ENCODE measurements at places on chromosomes 5 and 9.

- no peak for DNase-seq
Observed at GRCh38 chr9:112252194-112252593, 77.1 kb upstream of the SUSD1 start.

DNA sequence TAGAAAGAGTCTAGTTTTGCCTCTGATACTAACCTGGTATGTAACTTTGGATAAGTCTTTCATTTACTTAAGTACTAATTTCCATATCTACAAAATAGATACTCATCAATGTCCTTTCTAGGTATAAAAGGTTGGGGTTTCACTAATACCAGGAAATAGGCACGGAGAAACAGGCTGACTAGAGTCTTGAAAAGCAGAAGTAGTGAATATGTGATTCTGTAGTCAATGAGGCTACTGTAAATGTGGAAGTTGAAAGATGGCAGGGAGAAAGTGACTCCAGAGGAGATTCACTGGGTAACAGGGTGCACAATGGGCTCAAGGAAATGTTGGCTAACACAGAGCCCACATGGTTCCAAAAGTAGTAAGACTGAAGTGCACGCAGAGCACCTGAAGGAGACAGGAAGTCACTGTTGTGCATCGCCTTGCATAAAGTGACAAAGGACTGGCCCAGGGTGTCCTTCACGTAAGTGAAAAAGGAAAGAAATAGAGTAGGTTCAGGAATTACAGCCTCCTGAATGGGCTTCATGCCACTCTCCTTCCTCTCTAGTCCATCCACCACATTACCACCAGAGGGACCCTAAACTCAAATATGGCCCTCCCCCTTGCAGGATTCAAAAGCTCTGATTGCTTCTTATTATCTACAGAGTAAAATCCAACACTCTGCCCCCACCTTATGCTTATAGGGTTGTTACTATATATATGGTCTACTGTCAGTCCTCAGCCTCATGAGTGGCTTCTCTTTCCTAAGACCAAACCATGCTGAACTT, 288.0 kb upstream of the SMARCA2 start:
- peak; percentile 63 for DNase-seq

DNA sequence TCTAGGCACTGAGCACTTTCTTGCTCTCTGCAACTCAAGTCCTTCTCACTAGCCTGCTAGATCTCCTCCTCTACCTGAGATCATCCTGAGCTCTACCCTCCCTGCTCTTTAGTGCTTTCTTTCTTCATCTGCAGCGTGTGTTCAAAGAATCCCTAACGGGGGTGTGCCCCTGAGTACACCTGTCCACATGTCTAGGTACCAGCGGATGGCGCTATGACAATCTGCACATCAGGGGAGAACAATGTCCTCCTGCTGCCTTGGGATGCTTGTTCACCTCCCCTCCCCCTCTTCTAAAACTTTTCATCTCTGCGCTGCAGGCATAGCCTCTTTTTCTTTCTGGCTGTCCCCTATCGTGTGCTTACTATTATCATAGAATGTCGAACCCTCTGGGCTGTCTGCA, 42.7 kb downstream of the PTPN3 start:
- no peak for DNase-seq

DNA sequence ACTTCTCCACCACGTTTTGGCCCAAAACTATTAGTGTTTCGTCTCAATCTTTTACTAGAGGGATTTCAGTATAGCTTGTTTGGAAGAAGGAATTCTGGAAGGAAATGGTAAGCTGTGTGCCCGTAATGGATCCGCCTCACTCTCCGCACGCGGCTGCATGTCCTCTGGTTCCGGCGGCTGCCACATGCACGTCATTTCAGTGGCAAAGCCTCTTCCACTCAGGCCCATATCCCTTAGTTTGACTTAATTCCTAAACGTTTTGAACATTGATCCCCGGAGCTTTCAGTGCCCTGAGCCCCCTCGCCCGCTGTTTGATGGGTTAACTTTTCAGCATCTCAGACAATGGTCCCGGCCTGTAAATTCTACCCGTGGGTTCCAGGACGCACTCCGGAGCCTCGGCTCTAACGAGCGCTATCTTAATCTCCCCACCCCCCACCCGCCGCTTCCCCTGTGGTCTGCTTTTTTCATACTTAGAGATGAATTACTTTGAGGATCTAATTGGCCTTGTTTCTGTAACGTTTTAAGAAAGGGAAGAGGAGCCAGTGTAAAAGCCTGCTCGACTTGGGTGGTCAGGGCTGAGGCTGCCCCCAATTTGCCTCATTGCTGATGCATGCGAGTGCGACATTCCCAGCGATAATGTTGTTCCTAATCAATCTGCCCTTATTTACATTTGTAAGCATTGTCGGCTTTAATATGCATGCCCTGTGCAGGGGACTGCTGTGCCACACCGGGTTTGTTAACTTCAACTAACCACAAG, 4.6 kb downstream of the PTCH1 start:
- DNase-seq, result peak; percentile 51

DNA sequence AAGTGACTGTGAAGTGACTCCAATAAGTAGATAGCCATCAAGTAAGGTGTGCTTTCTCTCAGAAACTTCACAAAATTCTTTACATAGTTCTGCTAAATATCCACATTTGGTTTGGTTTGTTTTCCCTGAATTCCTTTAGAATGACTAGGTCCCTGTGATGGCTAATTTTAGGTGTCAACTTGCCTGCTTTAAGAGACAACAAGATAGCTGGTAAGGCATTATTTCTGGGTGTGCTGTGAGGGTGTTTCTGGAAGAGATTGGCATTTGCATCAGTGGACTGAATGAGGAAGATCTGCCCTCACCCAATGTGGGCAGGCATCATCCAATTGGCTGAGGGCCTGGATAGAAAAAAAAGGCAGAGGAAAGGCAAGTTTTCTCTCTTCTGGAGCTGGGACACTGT, 8.3 kb upstream of the PTBP3 start:
- DNase-seq, result no peak

DNA sequence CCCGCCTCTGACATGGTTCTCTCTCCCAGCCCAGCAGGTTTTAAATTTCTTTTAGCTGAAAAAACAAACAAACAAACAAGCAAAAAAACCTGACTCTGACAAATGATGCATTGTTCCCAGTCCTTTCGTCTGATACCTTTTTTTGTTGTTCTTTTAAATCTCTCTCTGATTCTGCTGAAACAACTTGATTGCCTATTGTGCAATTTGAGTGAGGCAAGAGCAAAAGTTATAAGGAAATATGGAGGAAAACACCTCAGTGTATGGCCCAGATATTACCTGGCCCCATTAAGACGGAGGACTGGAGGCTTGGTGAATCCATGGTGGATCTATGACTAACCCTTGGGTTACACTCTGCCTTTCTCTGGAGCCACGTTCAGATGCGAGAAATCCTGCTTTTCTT, 164.0 kb downstream of the MELK start:
- DNase-seq, result no peak

DNA sequence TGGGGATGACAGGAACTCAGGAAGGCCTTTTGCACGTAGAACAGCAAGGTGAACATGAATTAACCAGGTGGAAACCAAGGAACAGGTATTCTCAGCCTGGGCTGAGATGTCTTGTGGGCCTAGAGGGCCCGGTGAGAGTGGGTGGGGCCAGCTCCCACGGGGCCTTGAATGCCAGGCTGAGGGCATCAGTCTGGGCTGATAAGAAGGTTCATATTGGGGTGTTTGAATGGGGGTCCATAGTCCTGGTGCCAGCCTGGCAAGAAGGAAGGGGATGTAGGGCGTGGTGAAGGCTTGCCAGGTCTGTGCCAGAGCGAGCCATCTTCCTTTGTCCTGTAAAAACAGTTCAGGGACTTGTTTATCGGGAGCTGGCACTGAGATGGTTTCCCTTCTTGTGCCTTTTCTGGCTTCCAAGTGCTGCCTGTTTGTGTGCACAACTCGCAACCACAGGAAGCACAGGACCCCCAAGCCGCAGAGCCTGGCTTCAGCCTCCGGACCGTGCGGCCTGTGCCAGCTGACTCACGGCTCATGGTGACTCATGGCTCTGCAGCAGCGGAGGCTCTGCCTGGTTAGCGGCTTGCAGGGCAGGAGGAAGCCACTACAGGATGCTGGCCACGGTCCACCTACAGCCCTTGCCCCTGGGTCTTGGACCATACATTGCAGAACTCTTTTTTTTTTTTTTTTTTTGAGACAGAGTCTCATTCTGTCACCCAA, 2.4 kb downstream of the CARD19 start:
- no peak for DNase-seq

GRCh38 chr5:40073927-40074326, 605.8 kb upstream of the PTGER4 start:
- DNase-seq, result no peak

DNA sequence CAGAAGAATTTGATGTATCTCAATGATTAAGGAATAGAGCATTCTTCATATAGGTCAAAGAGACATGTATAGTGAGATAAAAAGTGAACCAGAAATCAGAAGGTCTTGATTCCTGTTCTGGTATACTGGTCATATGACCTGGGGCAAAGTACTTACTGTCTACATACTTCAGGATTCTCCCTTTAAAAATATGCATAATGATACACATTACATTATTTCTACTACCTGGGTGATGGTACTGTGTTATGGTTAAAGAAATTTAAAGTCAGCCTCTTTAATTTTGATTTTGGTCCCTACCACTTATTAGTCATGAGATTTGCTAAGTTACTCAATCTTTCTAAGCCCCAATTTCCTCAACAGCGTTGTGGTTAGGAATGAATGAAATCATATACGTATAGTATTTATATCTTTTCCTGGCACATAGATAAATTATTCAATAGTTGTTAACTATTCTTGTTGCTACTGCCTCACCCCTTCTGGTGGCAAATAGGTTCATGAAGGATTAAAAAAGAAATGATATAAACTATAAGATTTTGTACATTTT, 984.1 kb downstream of the TLE4 start:
- no peak for DNase-seq

DNA sequence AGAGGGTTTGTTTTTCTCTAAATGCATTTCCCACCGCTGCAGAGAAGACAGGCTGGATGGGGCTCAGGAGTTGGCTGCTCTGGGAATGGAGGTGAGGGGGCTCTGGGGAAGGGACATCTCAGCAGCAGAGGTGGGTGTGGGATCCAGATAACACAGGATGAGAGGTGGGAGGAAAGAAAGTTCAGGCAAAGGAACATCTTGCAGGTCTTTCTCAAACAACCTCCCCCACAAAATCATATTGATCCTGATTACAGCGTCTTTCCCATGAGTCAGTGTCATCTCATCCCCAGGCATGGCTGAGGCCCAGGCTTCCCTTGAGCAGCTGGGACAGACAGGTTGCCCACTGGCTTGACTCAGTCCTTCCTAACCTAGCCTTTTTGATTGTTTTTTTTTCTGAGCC, 11.3 kb upstream of the ACSL6 start:
- no peak for DNase-seq

DNA sequence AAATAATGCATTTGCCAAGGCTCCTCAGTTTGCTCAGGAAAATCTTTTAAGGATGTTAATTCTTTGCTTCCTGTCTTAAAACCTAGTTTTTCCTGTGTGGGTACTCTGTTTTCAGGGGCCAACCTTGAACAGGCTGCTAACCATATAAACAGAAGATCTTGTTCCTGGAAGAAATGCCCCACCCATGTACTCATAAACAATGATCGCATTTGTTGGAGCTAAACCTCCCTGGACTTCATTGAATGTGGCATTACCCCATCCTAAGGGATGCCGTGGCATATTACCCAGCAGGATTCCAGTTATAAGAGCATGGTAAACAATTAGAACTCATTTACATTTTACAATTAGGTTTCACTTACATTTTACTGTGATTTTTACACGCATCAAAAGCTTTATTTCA, 436.0 kb downstream of the ZNF608 start:
- DNase-seq, result no peak

DNA sequence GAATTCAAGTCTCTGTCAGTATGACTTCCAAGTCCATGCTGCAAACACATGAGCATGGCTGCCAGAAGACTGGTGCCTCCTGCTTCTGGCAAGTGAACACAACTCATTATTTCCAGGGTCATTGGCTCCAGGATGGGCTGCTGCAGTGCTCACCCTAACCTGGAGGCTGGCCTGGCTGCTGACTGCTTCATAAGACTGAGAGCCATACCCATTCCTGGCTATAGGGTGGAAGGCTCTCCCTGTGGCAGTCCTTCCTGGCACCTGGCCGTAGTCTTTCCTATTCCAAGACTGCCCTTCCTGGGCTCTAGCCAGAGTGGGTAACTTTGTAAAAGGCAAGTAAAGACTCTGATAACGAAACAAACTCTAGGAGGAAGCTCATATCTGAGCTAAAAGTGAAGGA, 51.2 kb downstream of the CXXC5 start:
- DNase-seq, result no peak

Measured in NCI-H524 (cell line).